ENCODE measurements at places on chromosomes 2 and 18.

DNA sequence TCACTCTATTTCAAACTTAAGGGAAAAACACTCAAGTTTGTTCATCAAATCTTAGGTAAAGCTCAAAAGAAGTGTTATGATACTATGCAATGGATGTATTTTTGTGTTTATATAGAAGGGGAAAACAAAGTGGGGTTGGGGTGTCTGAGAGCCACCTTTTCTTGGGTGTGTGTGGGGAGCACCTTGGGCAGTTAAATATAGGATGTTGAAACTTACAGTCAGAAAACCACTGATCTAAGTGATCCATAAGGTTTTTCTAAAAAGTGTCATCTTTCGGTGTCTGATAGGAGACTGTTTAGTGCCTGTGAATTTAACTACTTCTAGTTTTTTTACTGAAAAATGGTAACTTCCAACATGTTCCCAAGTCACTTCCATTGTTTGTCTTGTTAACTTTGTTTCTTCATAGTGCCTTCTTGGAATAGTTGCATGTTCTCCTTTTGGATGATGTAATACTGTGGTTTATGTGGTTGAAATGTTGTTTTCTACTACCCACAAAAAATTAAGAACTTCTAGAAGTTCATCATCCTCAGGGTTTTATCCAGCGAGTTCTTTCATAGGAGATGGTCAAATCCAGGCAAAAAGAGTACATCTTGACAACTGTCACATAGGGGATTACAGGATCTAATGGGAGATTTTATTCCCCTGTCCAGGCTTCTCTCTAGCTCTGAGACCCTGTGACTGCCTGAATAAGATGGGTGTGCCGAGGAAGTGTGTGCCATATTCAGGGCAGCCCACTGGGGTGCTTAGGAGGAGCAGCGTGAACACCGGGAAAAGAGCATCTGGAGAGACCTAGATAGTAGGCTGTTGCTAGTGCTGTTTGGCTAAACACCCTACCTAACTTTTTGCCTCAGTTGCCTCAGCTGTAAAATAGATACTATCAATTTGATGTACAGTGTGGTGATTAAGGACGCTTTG is 46.2 kb downstream of the CAB39 start:
- no peak for DNase-seq

GRCh38 chr2:238790126-238790832 is 57.6 kb upstream of the TWIST2 start:
- no peak for DNase-seq

DNA sequence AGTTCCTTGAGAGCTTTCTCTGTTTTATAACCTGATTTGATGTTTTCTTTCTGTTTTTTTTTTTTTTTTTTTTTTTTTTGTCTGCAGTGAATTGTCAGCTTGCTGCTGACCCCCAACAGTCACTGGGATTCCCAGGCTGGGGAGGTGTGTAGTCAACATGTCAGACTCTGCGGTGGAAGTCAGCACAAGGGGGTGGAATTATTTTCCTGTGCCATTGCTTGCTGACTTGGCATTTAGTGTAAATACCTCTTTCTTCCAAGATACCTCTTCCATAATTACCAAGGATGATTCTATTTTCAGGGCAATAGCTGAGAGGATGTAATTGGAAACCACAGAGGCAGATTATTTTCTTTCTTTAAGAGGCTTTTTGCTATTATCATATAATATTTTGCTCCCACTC is 266.3 kb downstream of the CCDC85A start:
- no peak for DNase-seq

GRCh38 chr2:64234785-64235184 is 90.6 kb upstream of the PELI1 start:
- no peak for DNase-seq

- no peak for DNase-seq
These were observed 863.9 kb downstream of the SUCLG1 start for GRCh38 chr2:83595121-83595690.

All from GM19239 (cell line).